GM12878 (cell line): ENCODE measurements at places on chromosomes 7 and 10.

DNA sequence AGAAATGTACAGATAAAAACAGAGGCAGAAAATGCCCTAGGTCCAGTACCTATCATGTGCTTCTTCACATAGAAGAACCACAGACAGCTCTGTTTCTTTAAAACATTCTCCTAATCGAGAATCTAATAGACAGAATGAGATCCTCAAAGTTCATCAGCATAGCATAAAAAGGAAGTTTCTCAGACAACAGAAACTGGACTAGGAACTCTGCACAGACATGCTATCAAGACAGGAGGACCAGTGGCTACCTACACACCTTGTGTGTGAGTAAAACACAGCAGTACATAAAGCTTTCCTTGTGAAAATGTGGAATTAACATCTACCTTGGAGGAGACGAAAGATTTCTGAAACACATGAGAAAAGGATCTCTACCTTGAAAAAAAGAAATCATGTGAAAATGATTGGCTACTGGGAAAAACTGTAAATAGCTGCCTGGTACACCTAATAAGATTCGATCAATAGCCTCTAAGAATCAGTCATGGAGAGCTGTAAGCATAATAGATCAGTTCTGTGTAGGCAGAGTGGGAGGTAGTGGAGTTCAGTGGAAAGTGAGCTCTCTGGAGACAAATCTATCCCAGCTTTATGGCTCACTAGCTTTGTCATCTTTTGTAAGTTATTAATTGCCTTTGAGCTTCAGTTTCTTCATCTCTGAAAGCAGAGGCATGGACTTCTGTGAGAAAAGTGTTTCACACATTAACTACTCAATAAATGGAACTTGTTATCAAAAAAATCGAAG, 26.7 kb downstream of the ELAPOR2 start:
- DNase-seq: no peak

GRCh38 chr10:98646998-98647917, 200.5 kb upstream of the HPS1 start:
- no peak for DNase-seq

- no peak for DNase-seq
Measured at GRCh38 chr10:78595269-78595619, 473.5 kb upstream of the ZMIZ1 start.

GRCh38 chr10:114402871-114403540, 1.3 kb downstream of the AFAP1L2 start:
- no peak for DNase-seq
